CD4-positive, alpha-beta T cell treated with Interleukin-17A for 1 hour (primary cell): ENCODE measurements at places on chromosomes 12 and 14.

GRCh38 chr12:122868471-122869177 lies 27.3 kb downstream of the VPS37B start:
- no peak for DNase-seq

DNA sequence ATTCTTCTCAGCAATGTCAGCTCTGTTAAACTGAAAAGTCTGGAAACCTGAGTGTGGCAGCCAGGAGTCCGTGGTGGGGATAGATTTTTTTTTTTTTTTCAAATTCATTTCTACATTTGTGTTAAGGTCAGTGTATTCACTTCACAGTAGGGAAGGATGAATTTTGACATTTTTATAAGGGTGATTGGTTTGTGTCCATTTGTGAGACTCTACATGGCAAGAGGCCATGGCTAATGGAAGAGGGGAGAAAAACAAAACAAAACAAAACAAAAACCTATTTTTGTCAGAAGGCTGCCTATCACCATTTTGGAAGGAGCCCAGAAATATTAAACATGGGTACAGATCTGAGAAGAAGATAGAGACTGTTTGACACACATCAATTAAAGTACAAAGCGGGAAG lies 176.1 kb downstream of the RMST start:
- DNase-seq: no peak

DNA sequence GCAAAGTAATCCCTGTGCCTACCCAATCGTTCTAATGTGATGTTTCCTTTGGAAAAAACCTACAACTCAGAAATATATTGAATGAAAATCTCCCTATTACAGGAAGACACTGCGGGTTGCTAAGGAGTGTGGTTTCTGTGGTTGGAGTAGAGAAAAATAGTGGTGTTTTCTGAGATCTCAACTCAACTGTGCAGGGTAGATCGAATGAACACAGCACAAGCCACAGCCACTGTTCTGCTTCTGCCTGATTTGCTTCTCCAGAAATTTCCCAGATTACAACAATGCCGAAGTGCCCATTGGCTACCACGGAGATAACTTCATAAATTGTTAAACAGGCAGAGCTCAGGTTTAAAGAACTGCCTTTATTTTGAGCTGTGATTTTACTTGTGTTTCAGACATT lies 480.4 kb downstream of the DIO2 start:
- DNase-seq: no peak

DNA sequence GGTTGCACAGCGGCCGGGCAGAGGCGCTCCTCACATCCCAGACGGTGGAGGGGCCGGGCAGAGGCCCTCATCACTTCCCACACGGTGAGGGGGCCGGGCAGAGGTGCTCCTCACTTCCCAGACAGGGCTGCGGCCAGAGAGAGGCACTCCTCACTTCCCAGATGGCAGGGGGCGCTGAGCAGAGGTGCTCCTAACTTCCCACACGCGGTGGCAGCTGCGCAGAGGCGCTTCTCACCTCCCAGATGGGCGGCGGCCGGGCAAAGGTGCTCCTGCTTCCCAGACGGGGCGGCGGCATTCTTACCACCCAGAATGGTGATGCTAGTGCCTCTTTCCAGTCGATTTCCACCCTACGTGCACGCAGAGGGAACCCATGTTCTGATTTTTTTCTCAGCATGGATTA lies 304.4 kb downstream of the RGS6 start:
- no peak for DNase-seq

DNA sequence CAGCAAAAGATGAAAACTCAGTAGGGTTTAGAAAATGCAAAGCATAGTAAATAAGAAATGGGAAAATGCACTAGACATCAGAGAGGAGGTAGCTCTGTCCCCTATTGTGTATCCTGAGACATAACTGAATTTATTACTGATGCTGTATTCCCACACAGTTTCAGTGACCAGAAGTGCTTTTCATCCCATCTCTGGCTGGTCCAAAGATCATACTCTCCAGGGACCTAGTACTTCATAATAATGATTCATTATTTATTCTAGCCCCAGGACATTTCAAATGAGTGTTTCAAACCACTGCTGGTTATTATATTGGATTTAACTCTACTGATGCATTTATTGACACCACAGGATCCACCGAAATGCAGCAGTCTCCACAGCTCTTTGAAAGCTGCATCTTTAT lies 163.3 kb downstream of the PAWR start:
- DNase-seq: no peak

- DNase-seq: no peak
These were observed 182.3 kb downstream of the GRIP1 start for GRCh38 chr12:66496595-66496994.

DNA sequence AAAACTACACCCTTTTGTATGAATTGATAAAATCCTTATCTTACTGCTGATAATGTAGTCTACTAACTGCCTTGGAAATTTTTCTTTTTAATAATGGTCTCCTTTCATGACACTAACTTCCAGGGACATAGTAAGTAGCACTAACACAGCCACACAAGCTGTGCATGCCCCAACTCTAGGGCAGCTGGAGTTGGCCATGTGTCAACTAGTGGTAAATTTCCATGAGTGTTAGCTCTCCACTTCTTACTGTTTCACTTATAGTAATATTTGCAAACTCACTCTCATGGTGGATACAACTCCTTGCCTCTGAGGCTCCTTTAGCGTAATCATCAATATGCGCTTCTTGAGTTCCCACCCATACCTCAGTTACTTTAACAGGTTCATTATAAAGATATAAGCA lies 38.0 kb downstream of the LGR5 start:
- no peak for DNase-seq

GRCh38 chr14:104698688-104699425 lies 9.4 kb downstream of the INF2 start:
- no peak for DNase-seq

DNA sequence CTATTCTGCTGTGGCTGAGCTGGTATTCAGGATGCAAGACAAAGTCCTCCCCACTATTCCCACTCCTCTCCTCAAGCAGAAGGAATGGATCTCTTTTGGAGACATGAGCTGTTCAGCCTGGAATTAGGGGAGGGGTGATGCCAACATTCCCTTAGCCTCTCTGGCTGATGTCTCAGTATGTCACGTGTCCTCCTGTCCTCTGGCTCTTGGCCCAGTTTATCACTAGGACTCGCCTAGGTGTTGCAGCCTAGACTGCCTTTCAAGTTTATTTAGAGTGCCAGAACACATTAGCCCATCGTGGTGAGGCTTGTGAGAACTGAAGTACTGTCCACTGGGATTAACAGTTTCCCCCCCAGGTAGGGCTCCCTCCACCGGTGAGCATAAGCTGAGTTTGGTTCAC lies 239.9 kb upstream of the MIS18BP1 start:
- no peak for DNase-seq

GRCh38 chr12:131063960-131064359 lies 110.3 kb downstream of the ADGRD1 start:
- no peak for DNase-seq

DNA sequence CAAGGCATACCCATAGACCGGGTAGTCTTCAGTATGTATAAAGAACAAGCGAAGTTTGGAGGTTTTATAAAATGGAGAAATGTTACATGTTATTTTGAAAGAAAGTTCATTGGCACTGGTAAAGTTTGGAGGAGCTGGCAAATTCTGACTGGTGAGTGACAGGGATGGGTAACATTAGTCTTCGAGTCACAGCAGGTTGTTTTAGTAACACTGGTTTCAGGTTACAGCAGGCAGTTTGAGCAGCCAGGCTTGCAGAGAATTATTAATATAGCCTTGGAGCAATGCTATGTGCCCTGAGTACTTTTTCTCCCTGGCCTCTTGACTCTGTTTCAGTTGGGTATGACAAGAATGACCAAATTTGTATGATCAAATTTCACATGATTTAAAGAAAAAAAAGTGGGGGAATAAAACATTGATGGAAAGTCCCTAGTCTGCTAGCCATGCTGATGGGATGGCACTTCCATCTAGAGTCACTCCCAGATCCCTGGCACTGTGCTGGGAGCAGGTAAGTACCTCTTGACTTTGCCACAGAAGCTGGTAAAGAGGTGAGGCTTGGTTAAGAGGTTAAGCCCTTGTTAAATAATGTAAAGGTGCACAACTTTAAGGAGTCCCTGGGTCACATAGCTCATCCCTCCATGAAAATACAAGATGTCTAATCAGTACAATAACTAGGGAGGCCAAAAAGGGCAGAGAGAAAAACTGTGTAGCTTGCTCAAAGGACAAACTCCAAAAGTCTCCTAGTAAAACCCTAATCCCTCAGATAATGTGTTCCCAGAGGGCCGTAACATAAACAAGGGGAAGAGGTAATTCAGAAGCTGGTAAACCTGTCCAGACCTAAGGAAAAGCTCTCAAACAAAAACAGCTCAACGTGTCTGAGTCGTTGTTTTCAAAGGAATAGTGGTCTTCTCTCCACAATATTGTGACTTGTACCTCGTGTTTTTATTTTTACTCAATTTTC lies 12.7 kb upstream of the SVOP start:
- DNase-seq: no peak

DNA sequence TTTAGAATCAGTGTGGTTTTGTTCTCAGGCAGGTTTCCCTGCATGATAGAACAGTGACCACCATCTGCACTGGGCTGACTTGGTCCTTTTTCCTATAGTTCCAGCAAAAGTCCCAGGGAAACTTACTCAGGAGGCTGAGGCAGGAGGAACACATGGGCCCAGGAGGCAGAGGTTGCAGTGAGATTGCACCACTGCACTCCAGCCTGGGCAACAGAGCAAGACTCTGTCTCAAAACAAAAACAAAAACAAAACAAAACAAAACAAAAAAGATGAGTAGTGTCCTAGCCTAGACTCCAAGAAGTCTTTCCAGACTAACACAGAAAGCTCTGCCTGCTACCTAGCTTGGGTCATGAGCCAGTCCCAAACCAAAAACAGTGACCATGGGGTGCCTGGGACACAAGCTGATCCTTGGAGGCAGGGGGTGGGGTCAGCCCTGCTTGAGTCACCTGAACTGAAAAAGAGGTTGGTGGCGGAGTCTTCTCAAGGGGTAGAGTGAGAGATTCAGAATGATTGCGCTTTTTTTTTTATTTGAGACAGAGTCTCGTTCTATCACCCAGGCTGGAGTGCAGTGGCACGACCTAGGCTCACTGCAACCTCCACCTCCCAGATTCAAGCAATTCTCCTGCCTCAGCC lies 7.4 kb upstream of the SLC11A2 start:
- DNase-seq: no peak

DNA sequence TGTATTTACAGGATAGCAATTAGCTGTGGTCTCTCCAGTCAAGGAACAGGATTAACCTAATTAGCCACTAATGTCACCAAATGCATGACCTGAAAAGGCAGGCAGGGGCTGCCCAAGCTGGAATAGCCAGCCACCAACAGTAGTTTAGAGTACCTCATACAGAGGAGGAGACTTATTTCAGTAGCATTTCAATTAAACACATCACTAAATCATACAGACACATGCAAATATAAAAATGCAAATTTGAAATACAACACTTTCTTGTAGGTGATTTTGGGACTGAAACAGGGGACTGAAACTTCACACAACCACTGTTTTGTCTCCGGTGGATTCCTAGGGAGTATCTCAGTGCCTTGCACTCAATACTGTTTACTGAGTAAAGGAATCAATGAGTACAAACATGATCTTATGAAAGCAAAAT lies 636 bp upstream of the IFNG-AS1 start:
- no peak for DNase-seq

GRCh38 chr14:21343035-21343794 lies 40.6 kb downstream of the SUPT16H start:
- DNase-seq: no peak

DNA sequence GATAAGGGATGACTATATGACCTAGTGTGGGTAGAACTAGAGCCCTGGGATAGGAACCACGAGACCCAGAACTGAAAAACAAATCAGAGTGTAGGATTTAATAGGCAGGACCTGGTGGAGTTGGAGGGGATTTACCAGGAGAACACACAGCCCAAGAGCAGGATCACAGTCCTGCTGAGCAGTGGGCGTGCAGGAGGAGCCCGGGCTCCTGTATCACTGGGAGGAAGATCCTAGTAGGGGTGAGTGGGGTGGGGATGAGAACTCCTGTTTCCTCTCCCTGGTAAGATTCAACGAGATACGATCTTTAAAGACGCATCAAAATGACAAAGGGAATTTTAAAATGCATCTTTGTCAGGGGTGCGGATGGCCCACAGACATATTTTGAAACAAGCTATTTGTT lies 220.1 kb downstream of the GALC start:
- no peak for DNase-seq

GRCh38 chr14:106738075-106738474 lies 1211.7 kb downstream of the TMEM121 start:
- peak; percentile 33 for DNase-seq

DNA sequence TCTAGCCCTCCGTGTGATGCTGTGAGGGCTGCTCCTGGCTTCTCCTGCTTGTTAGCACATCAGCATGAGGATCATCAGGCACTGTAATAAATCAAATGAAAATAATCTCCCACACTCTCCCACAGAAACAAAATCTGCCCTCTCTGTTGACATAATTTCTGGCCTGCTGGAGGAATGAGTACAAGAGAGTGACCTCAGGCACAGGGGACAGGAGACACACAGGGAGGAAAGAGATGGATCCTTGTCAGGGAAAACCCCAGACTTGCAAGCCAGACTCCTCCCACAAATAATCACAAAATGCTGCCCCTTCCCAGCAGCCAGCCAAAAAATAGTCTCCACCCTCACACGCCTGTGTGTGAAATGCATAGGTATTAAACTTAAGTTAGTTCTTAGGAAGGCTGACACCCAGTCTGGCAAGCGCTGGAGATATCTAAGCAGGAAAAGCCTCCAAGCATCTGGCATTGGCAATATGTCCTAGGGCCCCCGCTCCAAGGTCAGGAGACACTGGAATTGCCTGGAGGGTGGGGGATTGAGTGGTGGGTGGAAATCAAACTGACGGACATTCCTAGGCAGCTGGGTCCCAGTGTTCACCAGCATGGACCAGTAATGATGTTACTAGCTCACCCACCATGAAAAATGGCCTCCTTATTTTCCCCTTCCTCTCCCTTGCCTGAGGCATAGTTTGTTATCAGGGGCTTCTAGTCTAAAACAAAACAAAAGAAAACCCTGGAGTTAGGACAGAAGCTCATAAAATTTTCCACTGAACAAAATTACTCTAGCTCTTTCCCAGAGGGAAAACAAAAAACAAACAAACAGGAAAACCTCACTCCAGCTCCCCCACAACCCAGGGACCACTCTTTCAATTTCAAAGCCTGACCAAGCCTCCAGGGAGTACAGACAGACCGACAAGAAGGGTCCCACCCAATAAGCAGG lies 22.0 kb downstream of the SMUG1 start:
- no peak for DNase-seq

- DNase-seq: no peak
These were observed 5.7 kb upstream of the ZNF385A start for GRCh38 chr12:54390176-54390667.

GRCh38 chr12:15274561-15274967 lies 47.7 kb upstream of the PTPRO start:
- no peak for DNase-seq
